ENCODE measurements at places on chromosomes 6 and 20.
A peak's percentile ranks its signal among the peaks of the same experiment; 100 is the strongest.

- no peak for DNase-seq
These were observed 564.3 kb downstream of the LMBRD1 start for GRCh38 chr6:69232496-69232895.

DNA sequence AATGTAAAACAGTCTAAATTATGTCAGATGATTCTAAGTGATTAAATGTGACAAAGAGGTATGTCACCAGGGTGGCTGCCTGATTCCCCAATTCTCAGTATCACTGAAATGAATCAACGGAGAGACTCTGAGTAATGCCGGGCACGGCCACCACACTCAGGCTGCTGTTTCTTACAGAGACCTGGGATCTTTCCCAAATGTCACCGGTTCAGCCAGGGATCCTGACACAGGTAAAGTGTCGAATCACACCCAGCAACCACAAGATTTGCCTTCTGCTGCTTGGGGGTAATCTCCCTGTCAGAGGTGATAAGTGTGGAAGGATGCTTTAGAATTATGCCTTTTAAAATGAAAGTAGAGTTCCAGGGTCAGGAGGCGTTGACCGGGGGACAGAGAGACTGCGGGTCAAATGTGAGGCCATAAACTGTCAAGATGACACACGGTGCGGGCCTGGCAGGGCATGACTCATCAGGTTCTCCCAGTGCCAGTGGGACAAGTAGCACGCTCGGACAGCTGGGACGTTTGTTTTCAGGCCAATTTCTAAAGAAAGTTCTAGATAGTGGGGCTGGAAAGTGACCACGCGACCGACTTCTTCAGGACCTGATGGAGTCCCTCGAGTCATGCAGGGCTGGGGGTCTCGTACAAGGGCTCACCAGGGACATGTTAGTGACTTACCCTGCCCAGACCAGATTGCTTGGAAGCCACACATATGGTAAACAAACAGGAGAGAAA lies 48.9 kb downstream of the PRDM1 start:
- DNase-seq: no peak

DNA sequence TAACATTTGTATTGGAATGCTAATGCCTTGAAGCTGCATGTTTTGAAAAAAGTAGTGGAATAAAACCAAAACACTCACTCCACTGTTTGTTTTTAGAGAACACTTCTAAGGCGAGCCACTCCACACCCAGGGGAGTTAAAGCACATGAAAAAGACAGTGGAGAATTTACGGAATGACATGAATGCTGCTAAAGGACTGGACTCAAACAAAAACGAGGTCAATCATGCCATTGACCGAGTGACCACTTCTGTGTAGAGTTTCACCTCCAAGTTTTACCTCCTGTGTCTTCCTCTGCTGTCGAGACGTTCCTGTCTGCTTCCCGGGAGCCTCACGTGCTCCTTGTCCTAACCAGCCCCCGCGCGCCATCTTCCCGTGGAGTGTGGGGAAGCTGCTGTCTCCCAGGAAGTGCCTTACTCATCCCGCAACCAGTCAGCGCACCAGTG lies 127.8 kb downstream of the LRRC1 start:
- peak; percentile 71 for DNase-seq

GRCh38 chr6:35487658-35488516 lies 9.0 kb downstream of the TEAD3 start:
- DNase-seq: peak; percentile 40

GRCh38 chr6:132257561-132257960 lies 143.7 kb downstream of the MOXD1 start:
- DNase-seq: peak; percentile 20

DNA sequence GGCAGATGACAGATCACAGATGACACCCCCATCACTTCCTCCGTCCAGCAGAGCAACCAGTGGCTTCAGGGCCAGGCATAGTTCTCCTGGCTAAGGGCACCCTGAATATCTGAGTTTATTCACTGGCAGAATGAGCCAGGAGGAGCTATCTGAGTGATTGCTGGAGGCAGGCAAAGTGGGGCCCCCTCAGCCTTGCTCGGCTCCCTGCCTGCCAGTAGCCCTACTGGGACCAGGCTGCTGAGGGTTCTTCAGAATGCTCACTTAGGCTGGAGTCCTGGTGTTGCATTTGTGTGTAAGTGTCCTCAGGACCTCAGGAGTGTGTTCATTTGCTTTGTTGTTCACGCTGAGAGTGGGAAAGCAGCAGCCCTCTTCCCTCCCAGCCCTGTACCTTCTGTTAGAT lies 31.2 kb downstream of the CHMP4B start:
- no peak for DNase-seq

GRCh38 chr20:3763671-3764601 lies 3.6 kb downstream of the ADISSP start:
- DNase-seq: no peak

GRCh38 chr20:44389871-44390270 lies 34.4 kb downstream of the HNF4A start:
- DNase-seq: no peak

DNA sequence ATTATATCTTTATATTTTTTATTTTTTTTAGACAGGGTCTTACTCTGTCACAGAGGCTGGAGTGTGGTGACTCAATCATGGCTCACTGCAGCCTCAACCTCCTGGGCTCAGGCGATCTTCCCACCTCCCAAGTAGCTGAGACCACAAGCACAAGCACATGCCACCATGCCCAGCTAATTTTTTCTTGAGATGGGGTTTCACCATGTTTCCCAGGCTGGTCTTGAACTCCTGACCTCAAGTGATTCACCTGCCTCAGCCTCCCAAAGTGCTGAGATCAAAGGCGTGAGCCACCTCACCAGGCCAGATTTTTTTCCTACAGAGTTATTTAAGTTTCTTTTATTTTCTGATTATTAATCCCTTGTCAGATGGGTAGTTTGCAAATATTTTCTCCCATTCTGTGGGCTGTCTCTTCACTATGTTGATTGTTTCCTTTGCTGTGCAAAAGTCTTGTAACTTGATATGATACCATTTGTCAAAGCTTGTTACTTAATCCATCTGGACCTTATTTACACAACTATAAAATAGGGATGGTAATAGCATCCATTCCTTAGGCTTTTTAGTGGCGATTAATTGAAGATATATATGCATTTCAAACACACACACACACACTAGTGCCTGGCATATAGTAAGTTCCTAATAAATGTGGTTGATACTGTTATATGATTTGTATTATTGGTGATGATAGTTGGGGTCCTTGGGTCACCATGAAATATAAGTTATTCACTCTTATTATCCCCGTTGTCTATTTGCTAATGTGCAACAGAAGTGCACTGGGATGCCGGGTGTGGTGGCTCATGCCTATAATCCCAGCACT lies 187.1 kb downstream of the BCAS1 start:
- DNase-seq: no peak

DNA sequence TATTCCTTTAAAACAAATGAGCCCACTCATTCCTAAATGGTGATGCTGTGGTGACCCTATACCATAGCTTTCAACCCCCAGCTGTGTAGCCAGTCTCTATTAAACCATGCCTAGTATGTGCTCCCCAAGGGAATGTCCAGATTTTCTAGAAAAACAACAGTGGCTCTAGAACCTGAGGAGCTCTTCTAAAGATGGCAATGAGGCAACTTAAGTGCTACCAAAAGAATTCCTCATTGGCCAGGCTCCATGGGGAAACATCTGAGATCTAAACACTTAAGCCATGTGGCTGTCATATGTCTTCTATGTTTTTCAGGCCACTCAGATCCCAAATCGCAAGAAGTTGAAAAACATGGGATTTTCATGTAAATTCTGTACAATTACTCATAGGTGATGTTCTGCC lies 191.0 kb downstream of the TPBG start:
- peak; percentile 22 for DNase-seq

All from choroid plexus epithelial cell (primary cell).